ENCODE measurements at places on chromosomes 13 and 19. TPM values are rescaled to one million over a fixed set of nuclear protein-coding genes. Genes with fewer than 3 reads are reported as not detected.
A peak's percentile ranks its signal among the peaks of the same experiment; 100 is the strongest.

The SYT3 gene
- total RNA-seq = 0.07 TPM

The PGPEP1 gene
- 29.4 TPM for total RNA-seq

The THAP8 gene
- 2.2 TPM for total RNA-seq

The KIRREL2 gene
- total RNA-seq = 0.39 TPM

The ZNF460 gene
- total RNA-seq = 35.8 TPM

The ICAM5 gene
- 3.5 TPM for total RNA-seq

The ICAM3 gene
- total RNA-seq = 115 TPM

DNA sequence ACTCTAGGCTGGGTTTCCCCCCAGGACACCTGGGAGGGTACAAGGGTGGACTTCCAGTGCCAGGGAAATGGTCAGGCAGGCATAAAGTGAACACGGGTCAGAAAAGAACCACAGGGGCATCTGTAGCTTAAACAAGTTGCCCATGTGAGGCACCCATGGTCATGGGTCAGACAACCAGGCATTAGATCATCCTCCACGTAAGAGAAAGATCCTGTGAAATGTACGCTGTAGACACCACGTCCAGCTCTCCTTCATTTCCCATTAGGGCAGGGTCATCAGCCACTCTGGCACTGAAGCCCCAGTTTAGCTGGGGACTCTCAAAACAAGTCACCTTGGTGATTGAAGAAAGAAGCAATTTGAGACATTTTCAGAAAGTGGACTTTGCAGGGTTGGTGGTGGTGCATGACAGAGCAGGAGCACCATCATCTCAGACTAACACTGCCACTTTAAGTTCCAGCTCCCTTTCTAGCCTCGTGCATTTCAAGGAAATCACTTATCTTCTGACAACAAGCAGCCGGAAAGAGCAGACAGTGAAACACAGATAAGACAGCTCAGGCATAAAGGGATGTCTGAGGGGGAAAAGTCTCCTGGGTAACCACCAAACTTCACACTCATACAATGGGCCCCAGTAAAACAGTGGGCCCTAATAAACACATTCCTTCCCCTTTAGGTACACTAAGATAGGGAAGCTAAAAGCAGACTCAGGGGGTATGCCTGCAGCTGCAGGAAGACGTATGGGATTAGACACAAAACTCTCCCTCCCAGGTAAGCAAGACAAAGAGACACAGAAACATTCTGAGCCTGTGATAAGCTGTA is 16.1 kb upstream of the SIGLEC6 start:
- H3K36me3 ChIP-seq = no peaks in the 10 kb centered on the region
- peak overlapping the region; percentile 64 for H3K27ac ChIP-seq
- peak overlapping the region; percentile 15 for H3K4me3 ChIP-seq

DNA sequence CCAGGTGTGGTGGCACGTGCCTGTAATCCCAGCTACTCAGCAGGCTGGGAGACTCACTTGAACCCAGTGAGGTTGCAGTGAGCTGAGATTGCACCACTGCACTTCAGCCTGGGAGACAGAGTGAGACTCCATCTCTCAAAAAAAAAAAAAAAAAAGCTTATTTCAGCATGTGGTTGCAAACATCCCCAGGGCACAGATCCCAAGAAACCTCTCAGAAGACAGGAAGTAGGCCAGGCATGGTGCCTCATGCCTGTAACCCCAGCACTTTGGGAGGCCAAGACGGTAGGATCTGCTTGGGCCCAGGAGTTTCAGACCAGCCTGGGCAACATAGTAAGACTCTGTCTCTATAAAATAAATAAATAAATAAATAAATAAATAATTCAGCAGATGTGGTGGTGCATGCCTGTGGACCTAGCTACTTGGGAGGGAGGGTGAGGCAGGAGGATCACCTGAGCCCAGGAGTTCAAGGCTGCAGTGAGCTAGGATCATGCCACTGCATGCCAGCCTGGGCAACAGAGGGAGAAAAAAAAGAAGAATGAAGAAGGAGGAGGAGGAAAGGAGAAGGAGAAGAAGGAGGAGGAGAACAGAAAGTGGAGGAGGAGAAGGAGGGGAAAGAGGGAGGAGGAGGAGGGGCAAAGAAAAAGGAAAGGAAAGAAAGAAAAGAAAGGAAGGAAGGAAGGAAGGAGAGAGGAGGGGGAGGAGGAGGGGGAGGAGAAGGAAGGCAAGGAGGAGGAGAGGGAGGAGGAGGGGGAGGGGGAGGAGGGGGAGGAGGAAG is 4.3 kb upstream of the LRRC8E start:
- peaks cover 4% of the 10 kb centered on the region for H3K27me3 ChIP-seq
- H3K27ac ChIP-seq = no peak overlapping the region
- H3K4me3 ChIP-seq = no peak overlapping the region

- no peaks in the 10 kb centered on the region for H3K27me3 ChIP-seq
- H3K4me1 ChIP-seq = no peaks in the 10 kb centered on the region
- no peak overlapping the region for H3K4me3 ChIP-seq
- H3K27ac ChIP-seq = no peak overlapping the region
- no peaks in the 10 kb centered on the region for H3K36me3 ChIP-seq
- no peak for DNase-seq
Measured at GRCh38 chr19:32881766-32882165, 12.2 kb upstream of the SLC7A9 start.

GRCh38 chr13:49791711-49792549 is 552 bp downstream of the KPNA3 start:
- peaks cover 23% of the 10 kb centered on the region for H3K36me3 ChIP-seq
- peaks cover 30% of the 10 kb centered on the region for H3K4me1 ChIP-seq
- H3K4me3 ChIP-seq = peak overlapping the region; percentile 92
- peak; percentile 45 for DNase-seq

- no peak for DNase-seq
- H3K4me3 ChIP-seq = no peak overlapping the region
- no peak overlapping the region for H3K27ac ChIP-seq
- H3K36me3 ChIP-seq = peaks cover 10% of the 10 kb centered on the region
Measured at GRCh38 chr19:32388393-32388855, 17.1 kb upstream of the DPY19L3 start.

DNA sequence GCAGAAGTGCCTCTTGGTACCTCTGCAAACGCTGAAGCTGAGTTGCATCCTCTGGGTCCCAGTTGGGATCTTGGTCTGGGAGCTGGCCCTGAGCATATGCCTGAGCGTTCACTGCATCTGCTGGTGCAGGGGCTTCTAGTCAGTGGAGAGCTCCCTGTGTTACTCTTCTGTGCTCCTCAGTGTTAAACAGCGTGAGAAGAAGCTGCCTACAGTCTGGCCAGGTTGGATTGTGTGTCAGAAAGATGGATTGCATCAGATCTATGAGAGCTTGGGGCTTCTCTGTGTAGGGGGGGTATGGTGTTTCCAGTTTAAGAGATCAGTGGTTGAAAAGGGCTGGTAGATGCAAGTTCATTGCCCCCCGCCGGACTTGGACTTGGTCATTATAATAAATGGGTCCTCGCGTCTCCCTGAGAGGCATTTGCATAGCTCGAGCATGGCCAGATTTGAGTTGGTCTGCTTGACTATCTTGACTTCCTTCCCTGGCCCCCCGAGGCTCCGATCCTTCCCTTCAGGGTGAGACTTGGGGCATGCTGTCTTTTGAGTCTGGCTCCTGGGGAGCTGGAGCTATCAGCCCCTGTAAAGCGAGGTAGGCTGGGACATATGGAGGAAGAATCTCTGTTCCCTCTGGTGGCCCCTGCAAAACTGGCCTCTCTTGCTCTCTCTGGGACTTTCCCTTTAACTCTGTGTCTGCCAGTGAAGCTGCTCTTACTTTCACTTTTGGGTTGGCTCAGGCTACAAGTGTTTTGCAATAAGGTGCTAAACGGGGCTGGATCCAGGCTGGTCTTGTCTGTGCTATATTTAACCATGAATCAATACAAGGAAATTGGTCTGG is 52.9 kb downstream of the OR10H4 start:
- no peaks in the 10 kb centered on the region for H3K36me3 ChIP-seq
- H3K4me1 ChIP-seq = peaks cover 28% of the 10 kb centered on the region
- DNase-seq = peak; percentile 44
- peak overlapping the region; percentile 60 for H3K4me3 ChIP-seq
- no peaks in the 10 kb centered on the region for H3K27me3 ChIP-seq
- H3K27ac ChIP-seq = peak overlapping the region; percentile 73

DNA sequence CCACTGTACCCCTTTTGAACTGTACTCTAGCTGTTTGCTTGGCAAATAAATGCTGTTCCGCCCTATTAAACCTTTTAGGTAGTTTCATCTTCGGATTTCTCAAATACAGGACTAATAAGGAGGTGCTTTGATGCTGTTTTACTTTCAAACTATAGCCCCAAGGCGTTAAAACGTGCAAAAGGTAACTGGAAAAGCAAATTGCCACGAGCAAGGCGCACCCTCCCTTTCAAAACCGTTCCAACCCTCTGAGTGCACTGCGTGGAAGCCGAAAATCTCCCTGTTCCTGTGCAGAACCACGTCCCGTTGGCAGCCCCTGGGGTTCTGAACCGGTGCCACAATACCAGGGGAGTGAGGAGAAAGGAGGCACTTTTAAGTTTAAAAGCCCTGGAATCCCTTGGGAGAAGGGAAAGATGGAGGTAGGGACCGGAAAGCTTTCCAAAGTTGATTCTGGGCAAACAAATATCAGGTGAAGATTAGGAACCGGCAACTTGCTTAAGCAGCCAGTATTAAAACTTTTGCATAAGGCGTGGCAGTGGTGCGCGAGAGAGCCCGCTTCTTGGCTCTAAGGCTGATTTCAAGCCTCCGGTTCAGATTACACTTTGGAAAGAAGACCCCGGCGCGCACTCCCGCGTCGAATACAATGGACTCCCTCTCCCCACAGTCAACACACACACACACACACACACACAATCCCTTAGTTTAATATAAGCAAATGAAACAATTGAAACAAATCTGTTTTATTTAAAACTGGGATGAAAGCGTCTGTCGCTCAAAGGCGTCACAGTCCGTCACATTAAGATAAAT is 9.5 kb downstream of the POU4F1 start:
- H3K4me1 ChIP-seq = peaks cover 8% of the 10 kb centered on the region

DNA sequence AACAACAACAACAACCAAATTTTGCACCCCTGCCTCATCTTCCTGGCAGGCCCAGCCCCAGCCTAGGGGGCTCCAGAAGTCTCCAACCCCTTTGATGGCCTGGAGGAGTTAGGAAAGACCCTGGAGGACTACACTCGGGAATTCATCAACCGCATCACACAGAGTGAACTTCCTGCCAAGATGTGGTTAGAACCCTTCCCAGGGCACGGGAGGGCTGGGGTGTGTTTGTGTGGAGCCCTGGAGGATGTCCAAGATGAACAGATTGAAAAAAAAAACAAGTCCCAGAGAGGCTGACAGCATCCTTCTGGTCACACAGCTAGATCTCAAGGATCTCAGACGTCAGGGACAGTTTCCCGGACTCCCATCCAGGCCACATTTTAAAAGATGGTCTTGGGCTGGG is 13.3 kb downstream of the APOC1 start:
- no peak overlapping the region for H3K4me3 ChIP-seq
- no peak for DNase-seq
- no peaks in the 10 kb centered on the region for H3K36me3 ChIP-seq

- H3K27ac ChIP-seq = no peak overlapping the region
- no peaks in the 10 kb centered on the region for H3K27me3 ChIP-seq
- H3K4me3 ChIP-seq = no peak overlapping the region
- no peaks in the 10 kb centered on the region for H3K36me3 ChIP-seq
- DNase-seq = no peak
Measured at GRCh38 chr13:33057019-33057780, 41.0 kb downstream of the KL start.

DNA sequence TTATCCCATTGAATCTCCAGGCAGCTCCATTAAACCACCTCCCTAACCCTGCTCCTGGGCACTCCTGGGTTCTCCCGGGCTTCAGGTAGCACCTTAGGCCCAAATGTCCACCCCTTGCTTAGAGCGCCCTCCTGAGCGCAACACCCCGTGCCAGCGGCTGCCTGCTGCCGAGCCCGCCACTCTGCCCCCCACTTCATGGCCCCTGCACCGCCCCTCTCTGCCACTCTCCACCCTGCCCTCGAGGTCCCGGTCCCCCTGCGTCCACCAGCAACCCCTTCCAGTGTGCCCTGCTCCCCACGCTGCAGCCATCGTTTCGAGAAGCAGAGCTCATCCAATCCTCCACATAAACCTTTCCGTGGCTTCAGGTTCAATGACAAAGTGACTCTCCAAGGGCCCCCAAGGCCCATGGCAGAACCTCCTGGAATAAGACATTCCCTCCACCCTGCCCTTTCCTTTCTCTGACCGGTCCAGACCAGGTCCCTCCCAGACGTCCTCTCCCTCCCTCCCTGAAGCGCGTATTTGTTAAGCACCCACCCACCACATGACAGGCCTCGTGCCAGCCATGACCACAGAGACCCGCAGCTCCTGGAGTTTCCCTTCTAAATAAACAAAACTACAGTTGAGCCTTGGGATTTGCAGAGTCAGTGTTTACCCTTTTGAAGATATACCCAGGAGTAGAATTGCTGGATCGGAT is 66.6 kb downstream of the ARHGEF18 start:
- H3K4me3 ChIP-seq = no peak overlapping the region
- H3K27me3 ChIP-seq = no peaks in the 10 kb centered on the region
- DNase-seq = no peak
- H3K36me3 ChIP-seq = peaks cover 31% of the 10 kb centered on the region
- H3K4me1 ChIP-seq = peaks cover 10% of the 10 kb centered on the region
- no peak overlapping the region for H3K27ac ChIP-seq

- H3K27me3 ChIP-seq = no peaks in the 10 kb centered on the region
- peaks cover 35% of the 10 kb centered on the region for H3K36me3 ChIP-seq
- no peak overlapping the region for H3K27ac ChIP-seq
- DNase-seq = no peak
- no peak overlapping the region for H3K4me3 ChIP-seq
- H3K4me1 ChIP-seq = no peaks in the 10 kb centered on the region
Measured at GRCh38 chr19:4448147-4448985, 9.2 kb downstream of the UBXN6 start.

DNA sequence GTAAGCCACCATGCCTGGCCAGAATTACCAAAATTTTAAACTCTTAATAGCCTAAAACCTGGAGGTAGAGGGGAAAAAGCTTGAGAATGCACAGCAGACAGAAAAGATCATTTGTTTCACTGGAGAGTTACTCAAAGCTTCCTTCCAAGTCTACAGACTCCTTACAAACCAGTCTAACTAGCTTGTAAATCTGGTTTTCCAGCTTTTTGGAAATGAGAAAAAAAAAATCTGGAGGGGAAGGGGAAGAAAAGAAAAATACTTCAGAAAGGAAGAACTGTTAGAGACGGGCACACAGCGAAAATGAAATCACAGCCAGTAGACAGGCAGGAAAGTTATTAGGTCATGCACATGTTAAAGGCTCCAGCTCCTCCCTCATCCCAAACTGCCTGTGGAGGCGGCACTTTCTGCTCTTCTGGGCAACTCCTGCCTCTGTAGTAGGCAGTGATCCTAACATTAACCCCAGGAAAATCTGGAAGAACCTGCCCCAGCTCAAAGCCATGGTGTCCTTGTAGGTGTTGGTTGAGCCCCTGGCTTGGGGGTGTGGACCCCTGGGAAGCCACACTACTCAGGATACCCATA is 17.3 kb downstream of the PARP4 start:
- DNase-seq = no peak
- H3K4me1 ChIP-seq = no peaks in the 10 kb centered on the region
- H3K4me3 ChIP-seq = no peak overlapping the region
- no peaks in the 10 kb centered on the region for H3K27me3 ChIP-seq
- no peak overlapping the region for H3K27ac ChIP-seq
- peaks cover 77% of the 10 kb centered on the region for H3K36me3 ChIP-seq

All from activated T-helper 2 cell treated with anti-CD3 and anti-CD28 coated beads, Interferon-gamma antibody, Interleukin-2, Interleukin-4, amounts not matched to agents 10 μg/mL and 5 μg/mL and 100 μg/mL, durations not matched to agents 14 hours and 24 hours and 36 hours (primary cell).